COR-L47 (cell line): ENCODE measurements at places on chromosomes 7 and 10.
A peak's percentile ranks its signal among the peaks of the same experiment; 100 is the strongest.

DNA sequence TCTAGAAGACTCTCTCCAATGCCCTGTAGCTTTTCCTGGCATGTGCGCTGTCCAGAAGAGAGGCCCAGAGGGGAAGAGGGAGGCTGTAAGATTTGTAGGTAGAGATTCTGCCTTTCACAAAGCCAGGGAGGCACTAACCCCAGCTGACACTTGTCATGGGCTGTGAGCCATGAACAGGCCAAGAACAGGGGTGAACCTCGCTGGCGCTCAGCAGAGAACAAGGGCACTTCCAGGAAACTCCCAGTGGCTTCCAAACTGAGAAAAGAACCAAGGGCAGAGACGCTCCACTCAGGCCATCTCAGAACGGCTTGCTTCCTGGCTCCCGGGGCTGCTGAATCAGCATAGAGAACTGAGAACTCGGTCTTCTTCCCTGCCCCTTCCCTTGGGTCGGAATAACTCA is 257.8 kb upstream of the ZNF32 start:
- DNase-seq: no peak

DNA sequence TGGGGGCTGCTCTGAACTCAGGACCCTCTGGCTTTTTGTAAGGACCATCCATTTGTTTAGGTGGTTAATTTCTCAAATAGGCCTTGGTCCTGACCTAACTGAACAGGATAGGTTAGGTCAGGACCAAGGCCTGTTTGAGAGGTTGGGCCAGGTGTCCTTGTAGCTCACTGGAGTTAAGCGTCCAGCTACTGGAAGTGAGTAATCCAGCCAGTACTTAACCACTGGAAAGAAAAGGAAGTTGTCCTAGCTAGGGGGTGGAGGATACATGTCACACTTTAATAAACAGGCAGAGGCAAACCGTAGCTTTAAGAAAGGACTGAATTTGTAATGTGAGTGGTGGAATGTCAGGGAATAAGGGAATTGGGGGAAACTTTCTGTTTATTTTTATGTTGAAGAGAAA is 96.0 kb downstream of the GPR85 start:
- no peak for DNase-seq

GRCh38 chr7:155356323-155357105 is 58.8 kb downstream of the INSIG1 start:
- peak; percentile 15 for DNase-seq

- no peak for DNase-seq
Observed at GRCh38 chr7:77330169-77330882, 85.8 kb downstream of the GSAP start.

- no peak for DNase-seq
Observed at GRCh38 chr10:23294638-23295247, 49.9 kb downstream of the C10orf67 start.

- no peak for DNase-seq
Observed at GRCh38 chr7:77811516-77812289, 13.1 kb downstream of the PHTF2 start.

GRCh38 chr7:10225275-10225674 is 748.4 kb upstream of the PHF14 start:
- DNase-seq: peak; percentile 82

DNA sequence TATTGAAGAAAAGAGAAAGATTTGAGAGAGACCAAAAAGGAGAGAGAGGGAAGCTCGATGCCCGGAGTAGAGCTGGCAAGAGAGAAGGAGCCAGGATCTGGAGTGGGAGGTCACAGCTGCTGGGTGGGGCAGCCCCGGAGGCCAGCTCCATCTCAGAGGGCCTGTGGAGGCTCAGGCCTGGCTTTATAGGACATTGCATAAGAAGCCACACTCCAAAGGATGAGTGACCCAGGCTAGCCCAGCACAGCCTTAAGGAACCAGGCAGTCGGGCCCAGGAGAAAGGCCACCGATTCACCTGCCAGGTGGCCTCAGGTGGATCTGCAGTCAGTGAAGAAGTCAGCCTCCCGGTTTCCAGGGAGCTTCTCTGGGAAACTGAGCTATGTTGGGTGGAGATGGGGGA is 676 bp downstream of the PLAC9 start:
- no peak for DNase-seq

- DNase-seq: peak; percentile 56
Observed at GRCh38 chr10:22320591-22321155, at the start of gene BMI1. Gene BMI1, plus strand, starts transcription at chr10:22321099. Its CDS starts 5,351 bp downstream, at chr10:22326450.

GRCh38 chr10:113982296-113982695 is 61.4 kb upstream of the ADRB1 start:
- no peak for DNase-seq

DNA sequence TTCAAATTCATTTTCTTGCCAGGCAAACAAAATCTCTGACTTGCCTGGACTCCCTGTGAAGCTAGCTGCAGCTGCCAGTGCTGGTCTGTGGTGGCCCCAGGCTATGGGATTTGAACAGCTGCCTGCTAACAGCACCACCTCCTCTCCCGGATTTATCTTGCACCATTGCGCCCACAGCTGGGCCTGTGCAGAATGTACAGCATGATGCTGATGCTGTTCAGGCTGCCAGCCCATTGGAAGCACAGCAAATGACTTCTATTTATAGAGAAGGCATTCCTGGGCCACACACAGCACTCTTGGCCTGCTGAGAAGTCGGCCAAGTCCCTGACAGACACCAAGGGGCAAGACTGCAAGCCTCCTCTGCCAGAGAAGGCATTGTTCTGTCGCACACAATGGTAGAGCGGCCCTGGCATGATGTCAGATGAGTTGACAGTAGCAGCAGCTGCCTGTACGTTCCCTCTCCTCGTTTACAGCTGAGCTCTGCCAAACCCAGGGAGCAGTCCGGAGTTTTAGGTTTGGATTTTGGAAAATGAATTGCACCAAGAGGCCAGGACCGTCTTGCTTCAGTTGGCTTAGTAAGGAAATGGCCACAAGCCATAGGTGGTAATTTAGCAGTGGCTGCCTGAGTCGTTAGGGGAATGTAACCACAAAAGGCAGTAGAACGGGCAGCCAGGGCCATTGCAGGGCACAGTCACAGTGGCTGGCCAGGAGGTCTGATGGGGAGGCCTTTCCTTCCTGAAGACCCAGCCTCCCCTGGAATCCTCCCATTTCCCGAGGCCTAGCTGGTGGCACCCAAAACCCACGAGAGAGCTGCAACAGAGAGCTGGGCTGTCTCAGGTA is 38.5 kb downstream of the MTURN start:
- peak; percentile 95 for DNase-seq

- DNase-seq: no peak
Observed at GRCh38 chr7:28960071-28960840, 2.1 kb upstream of the TRIL start.
